Panc1 (cell line): ENCODE measurements at places on chromosomes 2 and 18. TPM values are rescaled to one million over a fixed set of nuclear protein-coding genes. Genes with fewer than 3 reads are reported as not detected.

GRCh38 chr2:69954084-69954483 lies 7.3 kb downstream of the ASPRV1 start:
- no peak for DNase-seq

Gene TRIM54
- 0.21 TPM for total RNA-seq

Gene BOLL
- total RNA-seq: not detected

GRCh38 chr18:52475325-52475724 lies 135.3 kb downstream of the DCC start:
- DNase-seq: no peak

GRCh38 chr2:236915726-236916125 lies 170.0 kb upstream of the COPS8 start:
- no peak for DNase-seq

GRCh38 chr2:71932037-71932779 lies 215.5 kb downstream of the CYP26B1 start:
- no peak for DNase-seq

DNA sequence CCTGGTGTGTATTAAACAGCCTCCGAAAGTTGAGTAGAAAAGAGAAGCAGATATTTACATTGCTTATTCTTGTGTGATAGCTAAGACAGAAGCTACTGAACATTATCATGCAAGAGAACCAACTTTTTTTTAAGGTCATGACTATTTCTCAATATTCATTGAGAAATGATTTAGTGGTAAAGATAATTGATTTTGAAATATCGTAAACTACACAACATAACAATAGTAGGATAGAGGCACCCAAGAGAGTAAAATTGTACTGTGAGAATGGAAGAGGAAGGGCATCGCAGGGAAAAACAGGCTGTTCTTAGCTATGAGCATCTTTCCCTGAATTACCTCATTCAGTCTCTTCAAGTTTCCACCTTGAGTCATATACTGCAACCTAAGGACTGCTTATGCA lies 25.2 kb downstream of the HRH4 start:
- DNase-seq: no peak

GRCh38 chr2:239354132-239354790 lies 46.6 kb downstream of the HDAC4 start:
- DNase-seq: no peak

DNA sequence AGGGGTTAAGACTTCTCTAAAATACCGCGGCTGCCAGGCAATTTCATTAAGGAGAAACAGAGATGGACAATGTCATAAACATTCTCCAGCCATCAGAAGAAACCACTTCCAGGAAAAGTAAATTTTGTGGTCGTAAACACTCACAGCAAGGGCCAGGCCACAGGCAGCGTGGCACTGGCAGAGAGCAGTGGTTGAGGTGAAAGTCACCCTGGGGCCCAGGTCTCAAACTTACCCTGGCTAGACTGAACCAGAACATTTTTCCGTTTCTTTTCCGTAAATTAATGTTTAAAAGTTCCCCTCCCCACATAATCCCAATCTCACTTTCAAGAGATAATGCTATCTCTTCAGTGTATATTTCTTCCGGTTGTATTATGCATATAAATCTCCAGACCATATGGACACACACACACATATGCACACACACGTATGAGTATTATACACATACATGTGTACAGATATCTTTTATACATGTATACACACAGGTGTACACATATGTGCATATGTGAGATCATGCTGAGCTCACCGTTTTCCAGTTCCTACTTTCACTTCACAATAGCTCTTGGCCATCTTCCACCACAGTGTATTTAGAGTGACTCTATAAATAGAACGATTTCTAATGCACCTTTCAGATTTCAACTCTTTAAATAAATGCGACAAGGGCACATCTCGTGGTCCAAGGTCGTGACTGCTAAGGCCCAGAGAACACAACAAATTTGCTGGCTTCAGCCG lies 90.1 kb downstream of the MALT1 start:
- no peak for DNase-seq

DNA sequence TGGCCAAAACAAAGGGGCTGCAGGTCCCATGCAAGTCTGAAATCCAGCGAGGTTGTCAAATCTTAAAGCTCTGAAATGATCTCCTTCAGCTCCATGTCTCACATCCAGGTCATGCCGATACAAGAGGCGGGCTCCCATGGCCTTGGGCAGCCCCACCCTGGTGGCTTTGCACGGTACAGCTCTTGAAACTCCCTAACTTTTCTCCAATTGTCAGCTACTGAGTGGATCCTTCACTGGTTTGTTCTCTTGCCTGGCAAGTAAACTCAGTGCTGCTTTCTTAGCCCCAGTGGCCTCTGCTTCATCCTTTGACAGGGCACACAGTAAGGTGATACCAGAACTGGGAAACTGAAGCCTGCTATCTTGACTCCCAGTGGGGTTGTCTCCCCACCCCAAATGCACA lies 26.3 kb downstream of the SERPINB13 start:
- DNase-seq: no peak

DNA sequence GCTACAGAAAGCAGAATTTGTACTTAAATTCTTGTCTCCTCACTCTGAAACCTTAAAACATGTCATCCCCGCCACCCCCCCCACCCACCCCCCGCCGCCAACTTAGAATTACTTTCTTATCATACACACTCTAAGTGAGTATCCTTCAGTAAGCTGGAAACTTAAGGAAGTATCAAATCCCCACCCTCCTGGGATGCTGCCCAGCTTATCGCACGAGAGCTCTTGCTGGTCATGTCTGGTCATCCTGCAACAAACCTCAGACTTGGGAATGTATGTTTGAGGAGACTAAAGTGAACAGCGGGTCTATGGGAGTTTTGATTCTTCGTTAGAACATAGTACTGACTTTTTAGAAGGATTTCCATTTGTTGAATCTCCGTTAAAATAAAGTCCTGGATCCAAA lies 203.3 kb downstream of the PTGR3 start:
- DNase-seq: no peak
